Chondrocyte (in vitro differentiated cells): ENCODE measurements at places on chromosomes 13 and 19. TPM values are rescaled to one million over a fixed set of nuclear protein-coding genes. Genes with fewer than 3 reads are reported as not detected.

Gene OR7C1
- not detected in 3 replicates for total RNA-seq

Gene SHISA7
- total RNA-seq, result not detected in 3 replicates

DNA sequence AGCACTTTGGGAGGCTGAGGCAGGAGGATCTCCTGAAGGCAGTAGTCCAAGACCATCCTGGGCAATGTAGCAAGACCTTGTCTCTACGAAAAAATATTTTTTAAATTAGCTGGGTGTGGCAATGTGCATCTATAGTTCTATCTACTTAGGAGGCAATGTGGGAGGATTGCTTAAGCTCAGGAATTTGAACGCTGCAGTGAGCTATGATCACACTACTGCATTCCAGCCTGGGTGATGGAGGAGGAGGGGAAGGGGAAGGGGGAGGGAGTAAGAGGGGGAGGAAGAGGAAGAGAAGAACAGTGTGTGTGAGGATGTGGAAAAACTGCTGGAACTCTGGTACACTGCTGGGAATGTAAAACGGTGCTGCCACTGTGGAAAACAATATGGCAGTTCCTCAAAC lies 9.2 kb upstream of the CLIP3 start:
- DNase-seq, result no peak

GRCh38 chr13:98571955-98572662 lies 4.8 kb downstream of the STK24 start:
- no peak for DNase-seq

Gene ZNF563
- 1.2 to 2.5 TPM (median 2.5 TPM) in 3 replicates for total RNA-seq

DNA sequence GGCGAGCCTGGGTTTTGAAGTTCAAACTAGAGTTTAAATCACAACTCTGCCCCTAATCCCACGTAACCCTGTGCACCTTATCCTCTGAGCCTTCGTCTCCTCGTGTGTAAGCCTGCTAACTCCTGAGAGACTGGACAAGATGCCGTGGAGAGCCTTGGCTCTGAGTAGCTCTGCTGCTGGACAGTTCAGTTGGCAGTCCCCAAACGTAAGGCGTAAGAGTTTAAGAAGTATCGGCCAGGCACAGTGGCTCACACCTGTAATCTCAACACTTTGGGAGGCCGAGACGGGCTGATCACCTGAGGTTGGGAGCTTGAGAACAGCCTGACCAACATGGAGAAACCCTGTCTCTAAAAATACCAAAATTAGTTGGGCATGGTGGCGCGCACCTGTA lies 4.7 kb upstream of the CD79A start:
- DNase-seq, result no peak

Gene KASH5
- total RNA-seq, result not detected in 3 replicates

GRCh38 chr13:95784161-95784899 lies 107.4 kb downstream of the DNAJC3 start:
- no peak for DNase-seq

GRCh38 chr19:9729162-9729561 lies 39.4 kb downstream of the ZNF846 start:
- DNase-seq, result no peak

DNA sequence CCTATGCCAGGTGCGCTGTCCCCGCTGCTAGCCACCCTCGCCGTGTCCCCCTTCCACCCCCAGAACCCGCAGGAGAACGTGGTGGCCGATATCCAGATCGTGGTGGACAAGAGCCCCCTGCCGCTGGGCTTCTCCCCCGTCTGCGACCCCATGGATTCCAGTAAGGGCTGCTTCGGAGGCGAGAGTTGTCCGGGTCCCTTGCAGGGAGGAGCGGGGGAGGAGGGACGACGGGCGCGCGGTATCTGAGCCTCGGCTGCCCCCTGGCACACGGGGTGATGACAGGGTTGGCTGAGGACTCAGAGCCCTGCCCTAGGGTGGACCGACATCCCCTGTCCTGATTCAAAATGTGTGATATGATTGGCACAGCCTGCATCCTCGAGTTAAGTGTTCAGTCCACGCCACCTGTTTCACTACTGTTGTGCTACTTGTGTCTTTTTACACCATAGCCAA lies 653 bp downstream of the MVB12A start:
- no peak for DNase-seq

DNA sequence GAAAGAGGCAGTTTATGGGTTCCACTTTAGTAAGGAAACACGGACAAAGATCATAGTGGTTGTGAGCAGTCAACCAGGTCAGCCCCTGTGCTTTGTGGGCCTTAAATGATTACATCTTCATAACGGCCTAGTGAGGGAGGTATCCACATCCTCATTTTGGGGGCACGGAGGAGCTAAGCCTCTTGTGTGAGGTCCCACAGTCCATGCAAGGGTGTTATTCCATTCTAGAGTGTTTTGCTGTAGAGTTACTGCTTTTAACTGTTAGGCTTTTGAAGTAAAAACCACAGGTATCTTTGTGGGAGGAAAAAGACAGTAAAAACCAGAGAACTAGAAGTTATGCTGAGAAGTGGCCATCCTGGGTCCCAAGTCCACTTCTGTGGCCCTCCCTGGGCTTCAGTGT lies 4.0 kb downstream of the NOP53 start:
- DNase-seq, result no peak

Gene POGLUT2
- 37.3 to 45.8 TPM (median 39.1 TPM) in 3 replicates for total RNA-seq

Gene SYNGR4
- total RNA-seq, result not detected in 3 replicates

GRCh38 chr13:49791711-49792549 lies 552 bp downstream of the KPNA3 start:
- no peak for DNase-seq

Gene TPRX2
- not detected in 3 replicates for total RNA-seq

GRCh38 chr19:2477141-2477710 lies 1.3 kb downstream of the GADD45B start:
- peak; percentile 92 for DNase-seq

DNA sequence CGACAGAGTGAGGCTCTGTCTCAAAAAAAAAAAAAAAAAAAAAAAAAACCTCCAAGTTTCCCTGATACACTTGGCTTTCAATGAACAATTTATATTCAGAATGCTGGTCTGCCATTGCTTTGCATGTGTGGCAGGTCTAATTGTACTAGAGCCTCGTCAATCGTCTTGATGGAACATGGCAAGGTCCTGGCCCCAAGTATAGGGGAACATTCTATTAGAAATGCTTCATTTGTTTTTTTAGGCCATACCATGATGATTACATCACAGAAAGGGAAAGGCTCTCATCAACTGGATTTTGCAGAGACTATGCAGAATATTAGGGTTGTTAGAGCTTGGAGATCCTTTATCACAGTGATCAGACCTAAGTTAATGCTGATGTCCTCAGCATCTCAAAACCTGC lies 28.0 kb downstream of the SPRY2 start:
- no peak for DNase-seq

Gene IRGC
- total RNA-seq, result not detected in 3 replicates

GRCh38 chr19:34838753-34839431 lies 65.9 kb upstream of the ZNF599 start:
- no peak for DNase-seq

DNA sequence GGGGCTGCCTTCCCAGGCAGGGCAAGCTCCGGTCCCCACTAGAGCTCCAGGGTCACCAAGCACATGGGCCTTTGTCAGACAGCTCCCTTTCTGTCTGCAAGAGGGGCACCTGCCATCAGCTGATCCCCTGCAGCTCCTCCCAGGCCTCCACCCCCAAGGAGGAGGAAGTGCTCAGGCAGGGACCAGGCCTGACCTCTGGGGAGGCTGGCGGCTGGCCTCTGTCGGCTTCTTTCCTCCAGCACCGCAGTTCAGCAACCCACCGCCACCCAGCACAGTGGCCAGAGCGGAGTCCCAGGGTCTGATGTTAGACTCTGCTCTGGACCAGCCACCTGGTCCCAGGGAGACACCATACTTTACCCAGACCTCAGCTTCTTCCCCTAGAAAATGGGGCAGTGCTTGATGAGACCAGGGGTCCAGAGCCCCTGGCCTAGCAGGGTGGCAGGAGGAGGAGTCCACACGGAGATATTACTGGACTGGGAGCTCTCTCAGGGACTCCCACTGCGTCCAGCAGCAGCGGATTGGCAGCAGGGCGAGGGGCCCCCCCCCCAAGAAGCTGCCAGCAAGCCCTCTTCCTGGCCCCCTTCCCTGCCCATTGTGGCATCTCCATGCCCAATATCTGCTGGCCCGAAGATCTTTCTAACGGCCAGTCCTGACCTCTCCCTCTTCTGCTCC lies 24.1 kb downstream of the NKPD1 start:
- DNase-seq, result no peak

- no peak for DNase-seq
These were observed 2210.2 kb upstream of the PCDH20 start for GRCh38 chr13:63625869-63626268.

GRCh38 chr13:108176685-108177274 lies 38.6 kb downstream of the LIG4 start:
- DNase-seq, result no peak

Gene ZIM2
- not detected in 3 replicates for total RNA-seq

DNA sequence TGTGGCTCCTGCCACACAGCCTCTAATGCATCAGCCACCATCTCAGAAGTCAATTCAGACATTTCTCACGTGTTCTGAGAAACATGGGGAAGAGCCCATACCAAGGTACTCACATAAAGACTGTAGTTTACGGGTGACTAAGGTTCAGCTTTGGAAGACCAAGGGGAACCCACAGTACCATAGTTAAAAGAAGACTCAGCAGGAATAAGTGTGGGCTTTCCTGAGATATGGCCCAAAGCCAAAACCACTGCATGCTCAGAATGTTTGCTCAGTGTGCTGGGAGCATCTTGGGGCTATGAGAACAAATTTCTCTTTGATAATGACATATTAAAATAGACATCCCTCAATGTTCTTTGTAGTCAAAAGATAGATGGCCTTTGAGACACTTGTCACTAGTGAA lies 283.8 kb downstream of the DCT start:
- DNase-seq, result no peak

DNA sequence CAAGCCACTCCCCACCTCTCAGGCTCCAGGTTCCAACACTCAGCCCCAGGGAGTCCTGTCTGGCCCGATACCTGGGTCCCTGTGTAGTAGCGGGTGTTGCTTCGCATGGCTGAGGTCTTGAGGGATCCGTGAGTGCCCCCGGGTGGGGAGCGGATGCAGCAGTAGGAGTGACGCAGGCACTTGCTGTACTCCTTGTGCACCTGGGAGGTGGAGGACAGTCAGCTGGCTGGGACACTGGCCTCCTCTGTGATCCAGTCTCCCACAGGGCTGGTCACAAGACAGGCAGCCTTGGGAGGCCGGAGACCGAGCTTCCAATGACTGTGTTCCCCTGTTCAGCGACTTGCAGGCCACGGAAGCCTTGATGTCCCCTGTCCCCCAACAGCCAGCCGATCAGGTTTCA lies 16.3 kb upstream of the ASF1B start:
- DNase-seq, result no peak

- no peak for DNase-seq
These were observed 76.9 kb downstream of the ITGBL1 start for GRCh38 chr13:101529422-101529821.

GRCh38 chr13:112175162-112176075 lies 108.5 kb downstream of the SOX1 start:
- no peak for DNase-seq

Gene SLAIN1
- 0.31 to 0.82 TPM (median 0.69 TPM) in 3 replicates for total RNA-seq

- DNase-seq, result no peak
These were observed at the start of gene LGALS13 for GRCh38 chr19:39602224-39602623. LGALS13 (plus strand) TSS chr19:39602524; CDS start chr19:39602569, 45 bp downstream.

Gene WDR87
- total RNA-seq, result not detected in 3 replicates

DNA sequence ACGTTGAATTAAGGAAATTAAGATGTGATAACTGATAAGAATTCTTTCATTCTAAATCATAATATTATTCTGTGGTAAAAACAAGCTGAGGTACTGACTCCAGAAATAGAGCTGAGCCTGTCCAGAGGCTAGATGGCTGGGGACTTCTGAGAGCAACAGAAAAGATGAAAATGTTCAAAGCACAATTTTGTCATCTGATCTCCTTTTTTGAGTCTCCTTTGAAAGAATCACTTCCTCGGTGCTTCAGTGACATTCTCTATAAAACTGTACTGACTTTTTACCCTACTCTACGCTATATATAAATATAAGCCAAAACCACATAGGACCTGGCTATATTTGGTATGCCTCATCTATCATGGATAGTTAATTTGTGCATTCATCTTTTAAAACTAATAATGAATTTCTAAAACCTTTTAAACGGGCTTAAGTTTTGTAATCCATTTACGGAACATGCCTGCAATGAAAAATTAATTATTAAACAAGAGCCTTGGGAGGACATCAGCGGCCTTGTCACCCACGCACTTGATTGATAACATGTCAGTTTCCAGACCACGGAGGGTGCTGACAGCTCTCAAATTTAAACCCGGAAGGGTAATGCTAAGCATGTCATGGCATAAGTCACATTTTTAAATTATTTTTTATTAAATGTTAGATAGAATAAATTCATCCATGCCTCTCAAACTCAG lies 235.5 kb downstream of the PCDH9 start:
- no peak for DNase-seq

DNA sequence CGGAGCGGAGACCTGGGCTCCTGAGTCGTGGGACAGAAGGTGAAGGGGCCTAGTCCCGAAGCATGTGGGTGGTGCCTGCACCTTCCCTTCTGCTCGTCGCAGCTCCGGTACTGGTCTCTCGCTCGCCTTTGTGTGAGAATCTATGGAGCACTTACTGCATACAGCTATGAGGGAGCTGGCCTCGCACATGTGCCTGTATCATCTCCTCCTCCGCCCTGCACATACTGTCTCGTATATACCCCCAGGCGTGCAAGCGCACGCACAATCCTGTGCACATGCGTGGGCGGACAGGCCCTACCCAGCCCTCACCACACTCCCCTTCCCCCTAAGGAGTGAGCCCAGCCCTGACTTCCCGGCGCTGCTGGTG lies 8.7 kb downstream of the PIK3R2 start:
- DNase-seq, result no peak

Gene ZNF528
- 2.1 to 3.2 TPM (median 2.3 TPM) in 3 replicates for total RNA-seq

Gene DCT
- total RNA-seq, result not detected in 3 replicates

GRCh38 chr13:111893607-111894443 lies 173.1 kb upstream of the SOX1 start:
- no peak for DNase-seq

GRCh38 chr19:16559780-16560276 lies 12.4 kb downstream of the SLC35E1 start:
- no peak for DNase-seq

DNA sequence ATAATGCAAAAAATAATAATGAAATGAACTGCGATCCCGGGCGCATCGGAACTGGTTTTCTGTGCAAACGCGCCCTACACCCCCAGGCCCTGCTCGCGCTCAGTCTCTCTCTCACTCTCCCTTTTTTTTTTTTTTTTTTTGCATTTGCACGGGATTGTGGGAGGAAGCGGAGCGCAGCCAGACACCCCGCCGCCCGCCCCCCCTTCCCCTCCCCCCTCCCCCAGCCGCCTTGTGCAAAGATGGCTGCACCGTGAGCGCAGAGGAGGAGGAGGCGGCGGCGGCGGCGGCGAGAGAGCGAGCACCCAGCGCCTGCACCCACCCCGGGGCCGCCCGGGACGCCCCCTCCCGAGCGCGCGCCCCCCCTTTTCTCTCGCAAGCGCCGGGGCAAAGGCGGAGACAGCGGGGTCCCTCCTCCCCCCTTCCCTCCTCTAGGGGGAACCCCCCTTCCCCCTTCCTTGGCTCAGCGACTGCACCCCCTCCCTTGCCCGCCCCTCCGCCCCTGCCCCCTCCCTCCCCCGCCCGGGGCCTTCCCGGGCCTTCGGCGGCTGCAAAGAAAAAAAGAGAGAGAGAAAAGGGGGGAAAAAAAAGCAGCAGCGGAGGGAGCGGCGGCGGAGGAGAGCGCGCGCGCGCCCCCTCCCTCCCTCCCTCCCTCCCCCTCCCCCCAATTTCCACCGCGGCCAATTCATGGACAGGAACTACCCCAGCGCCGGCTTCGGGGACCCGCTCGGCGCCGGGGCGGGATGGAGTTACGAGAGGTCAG lies at the start of gene PRR12:
Gene PRR12 (plus strand): TSS at position 212 of the 760 bp plus-strand sequence. CDS start 473 bp downstream, at position 685.
- no peak for DNase-seq

Gene PNMA8B
- 2.2 to 5.5 TPM (median 2.5 TPM) in 3 replicates for total RNA-seq

Gene PTOV1
- 168 to 229 TPM (median 170 TPM) in 3 replicates for total RNA-seq
